AG09319 (cell line): ENCODE measurements at places on chromosomes 5 and 9.

- DNase-seq = no peak
These were observed 22.7 kb downstream of the CFAP90 start for GRCh38 chr5:7828269-7828668.

GRCh38 chr5:172636279-172637050 is 4.6 kb upstream of the NEURL1B start:
- DNase-seq = no peak

DNA sequence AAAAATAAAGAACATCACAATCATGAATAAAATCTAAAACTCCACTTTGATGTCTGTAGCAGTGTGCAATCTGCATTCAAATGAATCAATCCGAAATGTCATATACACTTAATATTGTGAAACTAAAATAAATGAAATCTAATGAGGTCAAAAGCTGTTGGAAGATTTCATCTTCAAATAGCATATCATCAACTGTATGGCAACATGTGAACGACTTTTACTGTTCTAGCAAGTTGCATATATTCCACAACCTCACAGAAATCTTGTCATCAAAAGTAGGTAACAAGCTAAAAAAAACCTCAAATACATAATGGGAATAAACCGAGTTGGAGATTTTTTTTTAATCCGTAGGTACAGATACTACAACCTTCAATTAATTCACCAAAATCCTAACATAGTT is 1.2 kb downstream of the PTBP3 start:
- no peak for DNase-seq

DNA sequence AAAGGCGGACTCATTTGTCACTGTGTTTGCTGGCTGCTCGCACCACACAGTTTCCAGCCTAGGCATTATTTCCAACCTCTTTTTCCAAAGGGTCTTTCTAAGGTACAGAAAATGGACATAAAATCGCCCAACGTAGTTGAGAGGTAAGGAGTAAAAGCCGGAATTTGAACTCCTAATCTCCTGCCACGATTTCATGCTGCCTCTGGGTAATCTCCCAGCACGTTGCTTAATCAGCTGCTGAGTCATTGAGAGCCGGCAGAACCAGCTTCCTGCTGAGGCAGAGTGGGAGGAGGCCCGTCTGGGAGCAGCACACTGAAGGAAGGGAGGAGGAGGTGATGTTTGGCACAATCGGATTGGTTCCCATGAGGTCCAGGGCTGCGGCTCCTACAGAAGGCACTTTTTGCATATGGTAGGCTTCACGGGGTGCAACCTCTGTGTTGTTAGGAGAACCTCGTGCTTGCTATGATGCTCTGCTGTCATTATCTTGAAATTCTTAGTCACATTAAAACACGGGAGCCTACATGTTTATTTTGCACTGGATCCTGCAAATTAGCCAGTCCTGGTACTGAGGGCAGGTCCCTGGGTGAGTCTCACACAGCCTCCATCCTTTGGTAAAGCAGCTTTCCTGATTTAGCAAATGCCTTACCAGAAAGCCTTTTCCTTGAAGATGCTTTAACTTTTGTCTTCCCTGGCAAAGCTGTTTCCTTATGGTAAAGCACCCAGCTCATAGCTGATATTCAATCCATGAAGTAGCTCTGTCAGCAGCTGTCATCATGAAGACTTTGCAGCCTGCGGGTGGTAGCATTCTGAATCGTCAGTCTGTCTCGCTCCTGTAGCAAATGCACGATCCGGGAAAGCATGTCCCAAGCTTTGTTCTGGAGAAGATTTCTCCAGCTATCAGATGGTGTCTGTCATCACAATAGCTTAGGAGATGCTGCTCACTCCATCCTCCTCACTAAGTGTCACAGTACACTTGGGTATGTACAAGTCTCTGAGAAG is 191.6 kb upstream of the MSX2 start:
- peak; percentile 82 for DNase-seq

GRCh38 chr9:88814577-88814976 is 176.7 kb upstream of the S1PR3 start:
- DNase-seq = peak; percentile 89
